ENCODE measurements at places on chromosomes 6 and 20.

- no peak for DNase-seq
Observed at GRCh38 chr6:52249078-52249477, 4.8 kb upstream of the IL17F start.

DNA sequence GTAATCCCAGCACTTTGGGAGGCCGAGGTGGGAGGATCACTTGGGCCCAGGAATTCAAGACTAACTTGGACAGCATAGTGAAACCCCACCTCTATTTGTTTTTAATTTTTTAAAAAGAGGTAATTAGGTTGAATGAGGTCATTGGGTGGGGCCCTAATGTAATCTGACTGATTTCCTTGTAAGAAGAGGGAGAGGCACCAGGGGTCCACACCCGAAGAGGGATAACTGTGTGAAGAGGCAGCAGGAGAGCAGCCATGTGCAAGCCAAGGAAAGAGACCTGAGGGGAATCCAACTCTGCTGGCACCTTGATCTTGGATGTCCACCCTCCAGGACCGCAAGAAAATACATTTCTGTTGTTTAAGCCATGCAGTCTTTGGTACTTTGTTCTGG is 63.4 kb downstream of the QRSL1 start:
- DNase-seq = no peak

GRCh38 chr6:37600312-37600916 is 97.3 kb downstream of the MDGA1 start:
- DNase-seq = no peak

DNA sequence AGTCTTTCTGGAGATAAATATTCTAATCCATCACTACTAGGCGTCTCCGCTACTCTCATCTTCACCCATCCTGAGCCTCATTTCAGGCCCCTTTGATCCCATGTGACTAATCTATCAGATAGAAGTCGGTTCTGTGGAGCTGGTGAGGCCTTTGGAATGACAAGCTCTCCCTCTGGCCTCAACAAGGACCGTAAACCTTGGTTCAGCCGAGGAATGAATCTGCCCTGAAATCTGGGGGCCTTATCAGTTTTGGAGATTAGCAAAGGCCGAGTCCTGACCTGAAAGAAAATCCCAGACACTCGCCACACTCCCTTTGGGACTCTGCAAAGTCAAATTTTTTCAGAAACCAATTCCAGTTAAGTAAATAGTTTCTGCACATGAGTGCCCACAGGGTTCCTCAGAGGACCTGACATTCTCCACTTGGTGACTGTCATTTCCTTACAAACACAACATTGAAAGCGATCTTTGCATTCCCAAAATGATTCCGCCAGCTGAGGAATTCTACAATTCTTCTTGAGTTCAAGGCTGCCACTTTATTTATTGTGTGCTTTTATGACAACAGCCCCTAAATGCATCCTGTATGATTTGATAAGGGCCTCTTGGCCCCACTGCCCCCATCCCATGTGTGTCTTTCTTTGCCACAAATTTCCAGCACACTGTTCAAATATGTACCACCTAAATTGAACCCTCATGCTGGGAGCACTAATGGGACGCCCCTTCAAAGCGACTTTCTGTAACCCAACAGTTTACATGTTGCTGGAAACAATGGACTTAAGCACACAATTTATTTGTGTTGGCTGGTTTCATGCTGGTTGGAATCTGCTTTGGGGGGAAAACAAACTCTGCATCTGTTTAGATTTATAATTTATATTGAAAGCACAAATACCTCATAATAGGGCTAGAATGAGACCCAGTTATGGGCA is 10.0 kb upstream of the RIPOR3 start:
- peak; percentile 98 for DNase-seq

DNA sequence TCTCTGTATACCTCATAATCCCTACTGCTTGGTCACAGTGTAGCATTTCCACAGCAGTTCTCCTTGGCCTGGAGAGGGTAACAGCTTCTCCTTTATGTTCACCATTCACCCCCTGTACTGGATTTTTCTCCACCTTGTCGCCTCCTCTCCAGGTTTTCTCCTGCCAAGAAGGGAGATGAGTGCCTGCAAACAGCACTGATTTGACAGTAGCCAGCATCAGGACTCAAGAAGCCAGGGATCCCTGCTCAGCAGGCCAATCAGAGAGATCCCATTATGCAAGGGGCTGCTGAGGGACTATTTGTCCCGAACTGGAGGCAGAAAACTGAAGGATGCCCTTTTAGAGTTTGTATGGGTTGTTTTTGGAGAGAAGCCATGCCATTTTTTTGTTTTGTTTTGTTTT is 68.6 kb upstream of the RIPOR2 start:
- no peak for DNase-seq

- no peak for DNase-seq
Observed at GRCh38 chr20:55052459-55052858, 577.1 kb downstream of the DOK5 start.

- no peak for DNase-seq
Observed at GRCh38 chr6:136226674-136227377, 23.3 kb downstream of the MTFR2 start.

DNA sequence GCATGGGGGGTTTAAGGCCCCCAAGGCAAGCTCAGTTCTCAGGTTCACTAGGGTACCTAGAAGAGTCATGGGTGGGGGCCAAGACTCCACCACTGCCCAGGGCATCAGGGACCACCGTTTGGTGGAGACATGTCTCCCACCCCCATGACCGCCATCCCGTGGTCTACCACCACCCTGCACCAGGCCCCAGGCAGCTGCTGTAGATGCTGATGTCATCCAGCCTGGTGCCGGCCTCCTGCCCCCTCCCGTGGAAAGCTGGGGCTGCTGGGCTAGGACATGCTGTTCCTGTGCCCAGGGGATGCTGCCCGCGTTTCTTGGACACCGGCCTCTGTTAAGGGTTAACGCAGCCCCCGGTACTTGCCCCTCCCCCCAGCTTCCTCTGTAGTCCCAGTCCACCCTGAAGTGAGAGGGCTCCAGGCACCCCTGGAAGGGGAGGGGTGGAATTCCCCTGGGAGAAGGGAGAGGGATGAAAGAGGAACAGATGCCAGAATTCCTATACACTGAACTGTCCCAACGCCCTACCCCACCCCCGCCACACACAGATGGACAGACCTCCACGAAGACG is 587 bp downstream of the IP6K3 start:
- DNase-seq = peak; percentile 84

- DNase-seq = no peak
Observed at GRCh38 chr6:44942798-44943197, 385.3 kb upstream of the RUNX2 start.

GRCh38 chr20:46293084-46293483 is 15.2 kb downstream of the CDH22 start:
- DNase-seq = no peak

DNA sequence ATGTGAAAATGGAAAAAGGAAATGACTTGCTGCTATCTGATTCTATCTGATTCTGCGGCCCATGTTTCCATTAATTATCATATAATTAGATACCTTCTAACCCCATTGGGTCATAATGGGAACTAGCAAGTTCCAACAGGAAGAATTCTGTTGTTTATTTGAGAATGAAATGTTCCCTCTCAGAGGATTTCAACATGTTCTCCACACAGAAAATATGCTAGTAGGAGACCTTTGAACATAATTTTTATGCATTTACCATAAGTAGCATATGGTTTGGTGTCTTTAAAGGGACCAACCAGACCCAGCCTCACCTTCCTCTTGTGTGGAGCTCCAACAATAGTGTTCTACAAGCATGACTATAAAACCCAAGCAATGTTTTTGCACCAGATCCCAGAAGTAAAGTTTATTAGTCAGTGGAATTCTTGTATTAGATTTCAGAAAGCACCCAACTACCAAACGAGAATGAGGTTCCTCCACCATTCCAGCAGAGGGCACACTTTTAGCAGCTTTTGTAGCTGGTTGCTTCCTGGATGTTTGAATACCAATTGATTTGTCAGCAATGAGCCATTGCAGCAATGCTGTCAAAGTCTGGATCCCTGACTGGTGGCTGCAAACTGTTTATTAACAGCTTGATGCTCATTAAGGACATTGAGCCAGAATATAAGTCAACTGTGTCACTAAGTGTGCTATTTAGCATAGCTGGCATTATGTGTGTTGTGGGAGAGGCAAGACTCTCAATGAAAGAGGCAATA is 143.6 kb upstream of the GJE1 start:
- DNase-seq = peak; percentile 52

GRCh38 chr20:62479156-62479555 is 3.4 kb upstream of the GATA5 start:
- DNase-seq = no peak
